ENCODE measurements at places on chromosomes 16 and 17.

GRCh38 chr17:74738051-74738996, 1.3 kb downstream of the RAB37 start:
- DNase-seq = peak; percentile 26

GRCh38 chr17:7025245-7025644, 2.4 kb downstream of the BCL6B start:
- no peak for DNase-seq

DNA sequence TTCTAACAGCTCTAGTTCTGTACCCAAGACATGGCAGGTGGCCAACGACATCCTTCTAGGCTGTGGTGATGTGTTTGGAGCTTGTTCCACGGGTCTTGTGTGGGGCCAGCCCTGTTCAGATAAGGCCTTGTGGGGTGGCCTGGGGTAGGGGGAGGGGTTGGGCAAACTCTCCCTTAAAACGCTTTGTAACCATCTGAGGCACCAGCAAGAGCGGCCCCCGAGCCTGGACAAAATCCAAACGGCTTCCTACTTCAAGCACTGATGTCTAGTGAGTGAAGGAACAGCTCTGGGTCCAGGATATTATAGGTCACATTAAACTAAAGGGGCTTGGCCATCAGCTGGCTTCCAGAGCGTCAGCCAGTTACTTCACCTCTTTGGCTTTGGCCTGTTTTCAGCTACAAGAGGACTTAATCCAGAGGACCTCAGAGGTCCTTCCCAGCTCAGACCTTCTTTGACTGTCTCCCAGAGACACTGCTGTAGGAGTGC, 11.9 kb downstream of the SERPINF1 start:
- no peak for DNase-seq

GRCh38 chr17:51147650-51148049, 5.7 kb upstream of the NME1 start:
- DNase-seq = no peak

DNA sequence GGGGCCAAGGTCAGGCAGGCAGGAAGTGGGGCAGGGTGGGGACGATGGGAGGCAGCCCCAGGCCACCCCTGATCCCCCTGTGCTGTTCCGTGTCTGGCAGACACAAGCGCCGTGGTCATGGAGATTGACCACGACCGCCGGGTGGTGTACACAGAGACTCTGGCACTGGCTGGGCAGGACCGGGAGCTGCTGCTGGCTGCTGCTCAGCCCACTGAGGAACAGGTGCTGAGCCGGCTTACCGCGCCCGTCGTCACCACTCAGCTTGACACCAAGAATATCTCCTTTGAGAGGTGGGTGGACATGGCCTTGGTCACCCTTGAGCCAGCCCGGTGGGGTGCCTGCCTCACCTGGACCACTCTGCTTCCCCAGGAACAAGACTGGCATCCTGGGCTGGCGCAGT, 13.7 kb downstream of the CORO6 start:
- DNase-seq = no peak

DNA sequence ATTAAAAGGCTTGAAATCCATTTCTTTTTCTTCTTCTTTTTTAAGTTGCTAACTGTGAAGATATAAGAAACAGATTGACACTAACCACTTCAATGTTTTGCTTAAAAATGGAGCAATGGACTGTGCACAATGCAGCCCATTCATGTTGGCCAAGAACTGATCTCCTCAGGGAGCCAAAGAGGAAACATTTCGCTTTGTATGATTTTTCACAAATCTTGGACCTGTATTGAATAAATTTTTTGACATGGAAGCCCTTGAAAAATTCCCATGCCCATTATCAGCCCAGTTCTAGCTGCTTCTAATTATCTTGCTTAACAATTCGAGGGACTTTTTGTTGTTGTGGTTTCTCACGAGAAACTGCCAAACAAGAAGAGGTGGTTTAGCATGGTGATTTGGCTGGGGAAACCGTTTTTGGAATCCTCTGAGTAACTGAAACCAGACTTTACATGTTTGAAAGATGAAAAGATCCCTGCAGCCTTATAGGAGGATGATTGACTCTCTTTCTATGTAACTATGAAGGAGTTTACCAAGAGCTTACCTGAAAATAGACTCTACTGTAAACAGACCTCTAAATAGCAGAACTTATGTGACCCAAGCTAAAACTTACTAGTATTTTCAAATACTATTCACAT, 1389.4 kb upstream of the GOT2 start:
- DNase-seq = no peak

GRCh38 chr17:81432941-81433340, 37.7 kb downstream of the BAHCC1 start:
- no peak for DNase-seq

DNA sequence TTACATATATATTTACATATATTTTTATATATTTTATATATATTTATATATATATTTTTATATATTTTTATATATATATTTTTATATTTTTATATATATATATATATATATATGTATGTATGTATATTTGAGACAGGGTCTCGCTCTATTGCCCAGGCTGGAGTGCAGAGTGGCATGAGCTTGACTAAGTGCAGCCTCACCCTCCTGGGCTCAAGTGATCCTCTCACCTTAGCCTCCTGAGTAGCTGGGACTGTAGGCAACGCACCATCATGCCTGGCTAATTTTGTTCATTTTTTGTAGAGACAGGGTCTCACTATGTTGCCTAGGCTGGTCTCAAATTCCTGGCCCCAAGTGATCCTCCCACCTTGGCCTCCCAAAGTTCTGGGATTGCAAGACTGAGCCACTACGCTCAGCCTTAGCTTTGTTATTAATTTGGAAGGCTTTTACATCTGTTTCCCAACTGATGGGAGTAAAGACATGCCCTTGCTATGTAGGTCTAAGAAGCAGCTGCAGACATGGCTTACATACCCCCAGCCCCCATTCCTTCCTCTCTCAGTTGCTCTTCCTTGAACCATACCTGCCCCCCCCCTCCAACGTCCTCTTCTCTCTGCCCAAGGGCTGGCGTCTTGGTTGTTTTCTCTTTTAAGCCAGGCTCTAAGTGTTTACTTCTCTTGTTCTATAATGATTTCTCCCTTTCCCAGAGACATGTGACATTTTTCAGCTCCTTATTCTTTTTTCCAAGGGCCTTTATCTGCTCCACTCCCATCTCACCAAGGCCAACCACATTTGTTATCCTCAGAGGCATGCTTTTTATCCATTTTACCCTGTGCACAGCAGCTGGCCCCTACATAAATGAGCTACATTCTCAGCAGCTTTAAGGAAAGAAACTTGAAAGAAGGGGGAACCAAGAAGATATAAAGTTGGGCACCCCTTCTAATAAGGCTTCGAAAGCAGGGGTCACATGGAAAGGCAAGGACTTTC, 64.2 kb upstream of the ATF7IP2 start:
- DNase-seq = no peak

DNA sequence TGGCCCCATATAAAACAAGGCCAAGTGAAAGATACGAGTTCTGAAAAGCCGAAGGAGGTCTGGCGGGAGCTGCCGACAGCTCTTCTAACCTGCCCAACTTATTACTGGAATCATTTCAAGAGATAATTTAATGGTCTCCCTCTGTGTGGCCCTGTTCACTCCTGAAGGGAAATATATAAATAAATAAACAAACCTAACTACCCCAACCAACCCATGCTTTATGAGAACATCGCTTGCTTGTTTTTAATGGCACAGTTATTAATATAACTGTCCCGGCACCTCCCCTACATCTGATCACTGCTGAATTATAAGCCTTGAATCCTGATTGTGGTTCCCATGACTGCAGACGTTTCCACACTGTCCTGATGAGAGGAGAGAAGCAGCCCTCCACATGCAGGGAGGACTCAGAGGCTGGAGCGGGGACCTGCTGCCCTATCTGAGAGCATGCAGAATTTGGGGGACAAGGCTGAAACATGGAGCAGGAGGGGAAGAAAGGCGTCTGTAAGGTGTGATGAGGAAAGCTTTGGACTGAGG, 22.2 kb downstream of the CDK5RAP3 start:
- no peak for DNase-seq

DNA sequence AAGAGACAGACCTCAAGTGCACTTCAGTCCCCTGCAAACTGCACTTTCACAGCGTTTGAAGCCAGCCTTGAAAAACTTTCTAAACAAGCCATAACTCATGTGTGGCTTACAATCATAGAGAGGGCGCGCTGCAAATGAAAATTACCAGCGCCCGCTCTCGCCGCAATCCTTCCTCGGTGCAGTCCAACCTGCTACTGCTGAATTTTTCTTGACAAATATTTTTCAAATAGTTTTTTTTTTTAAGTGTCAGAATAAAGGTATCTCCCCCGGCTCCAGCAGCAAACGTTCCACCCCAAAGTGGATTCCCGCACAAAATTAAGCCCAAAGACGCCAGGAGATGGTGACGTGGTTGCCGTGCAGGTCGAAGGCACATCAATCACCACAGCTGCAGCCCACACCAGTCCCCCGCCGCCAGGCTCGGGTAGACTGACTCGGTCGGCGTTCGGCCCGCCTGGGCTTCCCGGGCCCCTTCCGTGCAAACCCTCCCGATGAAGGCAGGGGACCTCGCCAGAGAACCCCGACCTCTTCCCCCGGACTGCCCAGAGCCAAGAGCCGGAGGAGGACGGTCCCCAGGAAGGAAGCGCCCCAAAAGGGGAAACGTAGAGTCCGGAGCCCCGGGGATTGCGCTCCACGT, 630 bp downstream of the GRB2 start:
- peak; percentile 19 for DNase-seq

DNA sequence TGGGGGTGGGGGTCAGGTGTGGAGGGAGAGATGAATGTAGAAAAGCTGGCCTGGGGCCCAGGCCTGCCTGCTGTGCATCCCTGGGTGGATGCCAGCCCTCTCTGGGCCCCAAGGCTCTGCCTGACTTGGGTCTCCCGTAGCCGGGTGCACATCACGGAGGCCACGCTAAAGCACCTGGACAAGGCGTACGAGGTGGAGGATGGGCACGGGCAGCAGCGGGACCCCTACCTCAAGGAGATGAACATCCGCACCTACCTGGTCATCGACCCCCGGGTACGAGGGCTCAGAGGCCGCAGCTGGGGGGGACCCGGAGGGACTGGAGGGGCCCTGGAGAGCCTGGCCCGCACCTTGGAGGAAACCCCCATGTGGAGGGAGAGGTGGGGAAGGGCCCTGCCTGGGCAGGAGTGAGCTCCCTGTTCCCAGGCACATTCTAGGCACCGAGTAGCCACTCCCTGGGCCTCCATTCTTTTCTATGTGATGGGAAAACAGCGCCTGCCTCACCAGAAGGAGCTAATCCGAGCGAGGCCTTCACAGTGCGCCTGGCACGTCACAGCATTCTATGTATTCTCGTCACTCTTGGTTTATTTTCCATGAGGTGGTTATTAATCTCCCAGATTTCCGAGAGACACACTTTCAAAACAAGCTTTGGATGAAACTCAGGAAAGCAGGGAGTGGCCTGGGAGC, 34.7 kb downstream of the ADCY7 start:
- DNase-seq = no peak

Measured in effector CD8-positive, alpha-beta T cell (primary cell).